ENCODE measurements at places on chromosomes 16 and 17.

DNA sequence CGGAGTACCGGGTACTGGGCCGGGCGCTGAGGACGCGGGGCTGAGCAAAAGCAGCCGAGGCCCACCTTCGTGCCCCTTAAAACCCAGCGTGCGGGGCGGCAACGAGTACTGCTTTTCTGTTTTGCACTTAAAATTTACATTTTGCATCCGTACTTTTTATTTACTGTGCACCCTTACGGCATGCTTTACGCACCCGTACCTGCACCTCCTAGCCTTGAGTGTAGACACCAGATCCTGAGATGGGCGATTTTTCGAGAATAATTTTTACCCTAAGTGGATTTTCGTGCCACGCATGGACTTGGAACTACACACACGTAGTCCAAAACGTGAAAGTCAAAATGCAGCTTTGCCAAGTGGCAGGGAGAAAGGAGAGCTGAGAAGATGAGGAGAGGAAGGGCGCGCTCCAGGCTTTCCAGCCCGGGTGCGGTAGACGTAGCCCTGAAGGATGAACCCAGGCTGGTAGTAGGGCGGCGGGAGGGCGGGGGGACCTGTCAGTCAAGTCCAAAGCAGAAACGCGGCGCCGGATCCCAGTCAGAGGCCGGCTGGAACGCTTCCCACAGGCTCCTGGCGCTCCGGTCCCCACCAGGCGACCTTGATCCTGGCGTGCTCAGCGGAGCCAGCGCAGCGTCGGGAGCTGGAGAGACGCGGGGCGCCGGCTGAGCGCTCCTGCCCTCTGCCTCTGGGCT lies 1.2 kb upstream of the CBLN1 start:
- DNase-seq: no peak

DNA sequence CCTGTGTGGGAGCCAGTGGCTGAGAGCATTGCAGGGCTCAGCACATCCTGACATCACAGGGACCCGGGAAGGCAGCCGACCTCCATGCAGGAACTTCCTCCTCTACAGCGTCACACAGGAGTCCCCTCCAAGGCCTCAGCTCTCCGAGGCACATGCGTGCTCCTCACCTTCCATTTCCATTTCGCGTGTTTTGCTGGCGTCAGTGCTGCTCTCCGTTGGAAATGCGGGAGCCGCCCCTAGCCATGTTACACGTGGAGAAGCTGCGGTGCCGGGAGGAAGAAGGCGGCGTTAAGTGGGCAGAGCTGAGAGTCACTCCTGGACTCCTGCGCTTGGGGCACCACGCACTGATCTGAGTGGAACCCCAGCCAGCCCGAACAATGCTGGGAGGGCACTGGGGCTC lies 25.2 kb upstream of the CRISPLD2 start:
- DNase-seq: no peak

GRCh38 chr17:76623271-76624146 lies 20.0 kb downstream of the ST6GALNAC1 start:
- peak; percentile 75 for DNase-seq

GRCh38 chr16:54123766-54124165 lies 162.8 kb downstream of the IRX3 start:
- no peak for DNase-seq

GRCh38 chr16:12721841-12722421 lies 81.8 kb downstream of the CPPED1 start:
- DNase-seq: no peak

DNA sequence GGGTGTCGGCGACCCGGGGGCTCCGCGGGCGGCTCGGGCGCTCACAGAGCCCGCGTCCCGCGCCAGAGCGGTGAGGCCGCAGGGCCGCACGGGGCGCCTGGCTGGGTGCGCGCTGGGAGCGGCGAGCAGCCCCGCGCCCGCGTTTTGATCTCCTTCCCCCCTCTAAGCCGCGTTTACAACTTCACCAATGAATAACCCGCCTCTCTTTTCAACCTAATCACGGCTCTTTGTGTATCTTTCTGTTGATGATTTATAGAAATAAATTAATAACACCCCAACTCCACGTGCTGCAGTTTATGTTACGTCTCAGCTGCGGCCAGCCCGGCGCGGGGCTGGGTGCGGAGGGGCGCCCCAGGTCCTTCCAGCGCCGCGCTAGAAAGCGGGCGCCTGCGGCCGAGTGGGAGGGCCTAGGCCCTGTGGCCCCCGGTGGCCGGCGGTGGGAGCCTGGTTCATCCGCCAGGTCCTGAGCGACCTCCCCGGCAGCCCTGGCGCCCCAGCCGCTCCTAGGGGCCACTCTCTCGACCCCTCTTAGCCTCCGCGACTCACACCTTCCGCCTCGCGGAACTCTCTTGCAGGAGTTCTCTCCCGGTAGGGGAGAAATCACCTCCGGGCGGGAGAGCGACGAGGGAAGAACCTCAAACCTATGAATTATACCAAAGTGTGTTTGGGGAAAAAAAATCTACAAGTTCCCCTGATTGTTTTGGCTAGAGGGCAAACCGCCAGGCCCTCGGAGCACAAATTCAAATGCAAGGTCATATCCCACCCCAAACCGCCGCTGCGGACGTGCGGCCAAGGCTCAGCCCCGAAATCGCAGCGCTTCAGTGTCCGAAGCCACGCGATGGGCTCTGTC lies 1.9 kb downstream of the HNF1B start:
- peak; percentile 24 for DNase-seq

DNA sequence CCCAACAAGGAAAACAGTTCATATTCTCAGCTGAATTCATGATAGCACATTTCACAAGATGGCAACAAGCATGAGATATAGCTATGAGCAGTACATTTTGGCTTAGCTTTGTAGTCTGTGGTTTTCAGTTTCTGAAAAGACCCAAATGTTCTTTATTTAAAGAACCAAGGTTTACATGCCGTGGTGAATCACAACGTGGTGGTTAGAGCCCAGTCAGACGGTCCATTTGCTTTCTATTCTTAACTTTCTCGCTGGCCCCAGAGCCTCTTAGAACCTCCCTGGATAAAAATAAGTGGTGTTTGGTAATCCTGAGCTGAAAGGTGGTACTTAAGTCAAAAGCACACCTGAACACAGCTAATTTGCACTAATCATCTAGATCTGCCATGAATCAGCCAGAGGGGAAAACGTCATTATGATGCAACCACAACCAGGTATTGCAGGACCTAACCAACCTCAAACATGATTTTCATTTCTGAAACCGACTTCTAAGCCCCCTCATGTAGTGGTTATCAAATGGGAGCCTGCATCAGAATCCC lies 18.6 kb upstream of the HAPSTR1 start:
- DNase-seq: peak; percentile 61

Measured in activated naive CD8-positive, alpha-beta T cell treated with anti-CD3 and anti-CD28 coated beads for 36 hours (primary cell).